NCI-H526 treated with DMSO at 0.1 percent for 48 hours (cell line): ENCODE measurements at places on chromosomes 7 and 10.

DNA sequence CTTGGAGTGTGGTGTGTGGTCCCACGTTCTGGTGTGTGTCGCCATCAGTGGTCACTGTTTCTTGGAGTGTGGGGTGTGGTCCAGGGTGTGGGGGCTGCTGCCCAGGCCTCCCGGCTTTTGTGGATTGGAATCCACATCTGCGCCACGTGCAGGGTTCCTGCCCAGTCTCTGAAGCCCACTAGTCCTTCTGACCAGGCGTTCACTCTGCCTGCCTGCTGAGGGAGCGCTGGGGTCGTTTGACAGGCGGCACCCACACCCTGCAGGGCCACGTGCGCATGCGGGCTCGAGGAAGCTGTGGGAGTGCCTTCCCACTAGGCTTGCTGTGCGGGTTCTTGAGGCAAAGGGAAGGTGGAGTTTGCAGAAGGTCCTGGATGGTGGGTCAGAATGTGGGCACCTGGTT lies 51.4 kb downstream of the INPP5A start:
- no peak for DNase-seq

DNA sequence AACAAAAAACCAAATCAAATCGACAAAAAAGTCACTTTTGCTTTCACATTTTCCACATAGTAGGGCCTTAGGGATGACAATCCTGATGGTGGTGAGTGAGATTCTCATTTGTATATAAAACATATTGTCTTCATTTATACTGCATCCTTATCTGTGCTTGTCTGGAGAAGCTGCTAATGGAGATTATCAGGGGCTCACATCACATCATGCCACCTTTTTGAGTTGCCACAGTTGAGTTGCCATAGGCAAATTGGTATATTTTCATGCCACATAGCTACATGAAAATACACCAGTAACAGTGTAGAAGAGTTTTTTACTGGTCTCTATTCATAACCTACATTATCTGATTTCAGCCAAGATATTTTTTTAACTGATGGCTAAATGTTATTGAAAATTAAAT lies 85.3 kb downstream of the CNTNAP2 start:
- DNase-seq: no peak

GRCh38 chr10:32411797-32412498 lies 34.0 kb upstream of the CCDC7 start:
- DNase-seq: no peak

DNA sequence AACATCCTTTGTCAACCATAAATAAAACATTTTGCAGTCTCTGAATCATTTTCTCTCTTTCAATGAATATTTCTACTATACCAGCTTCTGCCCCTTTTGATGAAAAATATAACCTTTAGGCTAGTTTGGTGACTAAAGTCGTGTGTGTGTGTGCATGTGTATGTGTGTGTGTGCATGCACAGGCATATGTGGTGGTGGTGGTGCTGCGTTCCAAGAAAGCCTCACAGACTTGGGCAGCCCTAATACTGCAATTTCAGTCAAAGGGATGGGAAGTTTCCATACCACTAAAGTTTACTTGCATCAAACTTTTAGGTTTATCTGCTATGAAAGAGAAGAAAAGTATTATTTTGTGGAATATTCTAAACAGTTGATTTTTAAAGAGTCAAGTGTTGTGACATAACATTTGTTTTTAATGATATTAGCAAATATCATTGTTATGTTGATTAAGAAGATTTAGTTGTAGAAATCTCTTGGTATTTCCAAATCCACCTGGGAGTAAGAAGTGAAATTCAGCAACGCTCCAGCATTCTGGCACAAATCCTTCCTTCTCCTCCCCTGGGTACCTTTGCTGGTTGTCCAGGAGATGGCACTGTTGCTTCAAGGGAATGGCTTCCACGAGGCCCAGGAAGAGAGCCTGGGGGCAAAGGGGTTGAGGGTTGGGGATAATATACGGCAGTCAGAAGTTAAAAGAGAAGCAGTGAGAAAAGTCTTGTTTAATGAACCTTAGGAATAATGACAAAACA lies 41.5 kb downstream of the ASB4 start:
- peak; percentile 27 for DNase-seq

DNA sequence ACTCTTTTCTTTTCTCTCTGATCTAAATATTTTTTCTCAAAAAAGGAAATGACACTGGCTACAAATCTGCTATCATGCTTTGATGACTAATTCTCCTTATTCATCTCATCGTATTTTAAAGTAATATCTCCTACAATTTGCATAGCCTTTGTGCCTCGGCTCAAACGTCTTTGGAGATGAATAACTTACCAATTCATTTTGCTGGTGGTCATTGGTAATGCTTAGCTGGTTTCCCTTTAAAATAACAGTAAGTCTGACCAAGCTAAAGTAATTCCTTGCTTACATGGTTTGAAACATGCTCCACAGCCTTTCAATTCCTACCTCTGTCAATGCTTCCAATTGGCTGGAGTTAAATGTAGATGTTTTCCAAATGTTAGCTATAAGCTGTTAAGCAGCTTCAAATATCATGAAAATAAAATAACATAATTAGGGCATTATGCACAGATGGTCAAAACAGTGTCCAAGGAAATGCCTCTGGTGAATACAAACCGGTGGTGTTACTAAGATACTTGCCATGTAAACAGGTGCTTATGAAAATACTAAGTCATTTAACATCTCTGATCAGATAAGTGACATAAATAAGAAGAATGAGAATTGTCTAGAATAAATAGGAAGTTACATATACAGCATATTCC lies 435.0 kb downstream of the POM121L12 start:
- DNase-seq: no peak

- no peak for DNase-seq
These were observed 204.1 kb downstream of the PHF14 start for GRCh38 chr7:11177793-11178192.

GRCh38 chr7:112132051-112132694 lies 74.0 kb downstream of the DOCK4 start:
- no peak for DNase-seq

DNA sequence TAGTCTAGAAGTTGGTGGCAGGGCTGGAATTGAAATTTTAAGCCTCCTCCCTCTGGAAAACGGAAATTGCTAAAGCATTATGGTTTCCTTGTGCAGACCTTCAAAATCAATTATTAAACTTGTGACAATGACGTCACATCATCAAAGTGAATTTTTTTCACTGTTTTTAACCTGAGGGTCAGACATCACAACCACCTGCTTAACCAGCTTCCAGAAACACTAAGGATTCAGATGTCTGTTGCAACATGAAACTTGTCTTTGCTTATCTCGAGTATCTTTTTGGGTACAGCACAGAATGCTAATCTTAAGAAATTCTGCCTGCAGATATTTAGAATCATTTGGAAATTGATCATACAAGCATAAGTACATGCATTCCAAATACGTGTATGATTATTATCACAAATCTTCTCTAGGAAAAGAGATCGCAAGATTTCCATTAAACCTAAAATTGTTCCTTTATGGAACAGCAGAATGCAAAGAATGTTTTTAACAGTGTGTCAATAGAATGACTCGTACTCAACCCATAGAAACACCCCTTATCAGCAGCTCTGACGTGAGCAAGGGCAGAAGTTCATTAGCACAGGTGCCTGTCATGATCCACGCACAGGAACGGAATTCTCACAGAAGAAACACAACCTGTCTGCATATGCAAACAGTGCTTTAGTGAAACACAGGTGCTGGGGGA lies 4.1 kb upstream of the GTPBP4 start:
- no peak for DNase-seq

DNA sequence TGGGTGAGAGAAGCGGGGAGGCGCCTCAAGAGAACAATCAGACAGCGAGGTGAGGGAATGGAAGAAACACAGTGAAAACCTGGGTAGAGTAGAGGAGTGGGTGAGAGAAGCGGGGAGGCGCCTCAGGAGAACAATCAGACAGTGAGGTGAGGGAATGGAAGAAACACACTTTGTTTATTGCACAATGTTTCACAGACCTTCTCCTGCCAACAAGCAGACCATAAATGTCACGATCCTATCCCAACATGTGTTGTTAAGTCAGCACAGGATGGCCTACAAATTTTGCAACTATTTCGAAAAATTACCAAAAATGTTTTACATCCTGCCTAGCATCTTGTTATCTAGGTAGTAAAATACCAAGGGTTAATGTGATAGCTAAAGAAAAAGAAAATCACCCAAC lies 115.3 kb downstream of the JAZF1 start:
- no peak for DNase-seq

GRCh38 chr10:44662051-44662450 lies 249.1 kb upstream of the TMEM72 start:
- DNase-seq: no peak

DNA sequence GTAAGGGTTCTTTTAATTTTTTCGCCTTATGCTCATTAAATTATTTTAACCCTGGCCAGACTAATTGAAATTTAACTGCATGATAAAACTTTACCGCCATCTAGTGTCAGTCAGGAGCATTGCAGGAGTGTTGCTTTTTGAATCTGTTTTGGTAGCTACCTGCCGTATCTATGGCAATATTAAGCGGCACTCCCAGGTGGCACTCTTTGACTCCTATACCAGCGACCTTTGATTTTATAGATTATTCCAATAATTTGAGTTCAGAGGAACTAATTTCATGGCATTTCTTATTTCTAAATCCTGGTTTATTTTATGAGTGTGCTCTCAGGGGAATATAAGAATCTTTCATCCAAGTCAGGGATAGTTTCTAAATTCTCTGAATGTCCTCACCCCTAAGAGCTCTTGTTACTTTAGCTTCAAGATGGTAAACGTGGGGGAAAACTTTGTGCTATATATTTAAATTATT lies 198.9 kb downstream of the REEP3 start:
- DNase-seq: peak; percentile 16

DNA sequence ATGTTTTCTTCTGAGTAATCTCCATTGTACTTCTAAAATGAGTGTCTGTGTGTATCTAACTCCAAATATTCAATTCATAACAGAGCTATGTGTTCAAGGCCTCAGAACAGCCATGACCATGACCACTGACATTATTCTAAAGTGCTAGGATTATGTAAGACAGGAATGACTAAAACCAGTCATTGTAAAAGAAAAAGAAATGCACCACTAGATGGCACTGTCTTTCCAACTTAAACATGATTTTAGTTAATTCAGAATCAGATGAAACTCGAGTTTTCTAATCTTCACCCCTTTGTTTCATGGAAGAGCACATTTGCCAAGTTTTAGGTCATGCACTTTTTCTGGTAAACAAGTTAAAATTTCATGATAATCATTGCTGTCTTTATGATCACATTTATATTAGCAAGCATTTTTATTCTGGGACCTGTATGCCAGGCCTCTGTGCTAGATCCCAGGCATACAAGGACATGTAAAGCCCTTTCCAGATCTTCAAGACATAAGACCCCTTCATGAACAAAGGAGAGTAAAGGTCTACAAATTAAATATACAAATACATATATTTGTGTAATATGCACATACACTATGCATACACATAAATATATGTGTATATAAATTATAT lies 26.1 kb upstream of the RSU1 start:
- peak; percentile 25 for DNase-seq

GRCh38 chr10:66625709-66626590 lies 299.9 kb upstream of the LRRTM3 start:
- no peak for DNase-seq

DNA sequence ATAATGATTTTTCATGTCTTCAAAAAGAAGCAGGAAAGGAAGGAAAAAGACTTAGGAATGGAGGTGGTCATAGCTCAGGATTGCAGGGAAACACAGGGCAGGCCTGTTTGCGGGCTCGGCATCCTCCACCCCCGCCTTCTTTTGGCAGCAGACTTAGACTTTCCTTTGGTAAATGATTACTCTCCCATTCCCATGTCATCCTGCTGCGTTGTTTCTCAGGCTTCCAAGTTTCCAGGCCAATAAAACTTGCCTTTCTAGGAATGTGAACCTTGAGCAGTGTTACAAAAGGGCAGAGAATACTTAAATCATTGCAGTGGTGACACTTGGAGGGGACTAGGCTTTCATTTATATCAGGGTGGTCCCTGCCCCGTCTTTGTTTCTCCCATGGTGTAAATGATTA lies 34.0 kb upstream of the DGKB start:
- DNase-seq: no peak

- DNase-seq: no peak
These were observed 1.0 kb downstream of the BEND7 start for GRCh38 chr10:13527864-13528122.

- DNase-seq: no peak
These were observed 3.2 kb downstream of the AMZ1 start for GRCh38 chr7:2691011-2691707.

- DNase-seq: no peak
These were observed 134.8 kb downstream of the CUL2 start for GRCh38 chr10:34955391-34955790.

DNA sequence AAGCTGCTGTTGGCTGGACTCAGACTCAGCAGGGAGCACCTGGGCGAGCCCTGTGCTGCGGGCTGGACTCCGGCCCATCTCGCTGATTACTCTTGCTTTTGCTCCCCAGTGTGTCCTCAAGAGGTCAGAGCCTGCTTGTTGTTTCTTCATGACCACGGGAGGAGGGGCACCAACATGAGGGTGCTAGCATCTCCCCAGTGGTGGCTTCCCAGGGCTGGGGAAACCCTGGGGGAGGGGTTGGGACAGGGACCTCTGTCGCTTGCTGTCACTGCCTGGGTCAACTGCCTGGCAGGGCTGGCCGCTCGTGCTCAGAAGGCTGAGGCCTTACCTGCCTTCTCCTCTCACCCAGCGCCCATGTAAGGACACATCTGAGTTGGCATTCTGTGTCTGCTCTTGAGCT lies 152.3 kb upstream of the SHH start:
- DNase-seq: no peak

DNA sequence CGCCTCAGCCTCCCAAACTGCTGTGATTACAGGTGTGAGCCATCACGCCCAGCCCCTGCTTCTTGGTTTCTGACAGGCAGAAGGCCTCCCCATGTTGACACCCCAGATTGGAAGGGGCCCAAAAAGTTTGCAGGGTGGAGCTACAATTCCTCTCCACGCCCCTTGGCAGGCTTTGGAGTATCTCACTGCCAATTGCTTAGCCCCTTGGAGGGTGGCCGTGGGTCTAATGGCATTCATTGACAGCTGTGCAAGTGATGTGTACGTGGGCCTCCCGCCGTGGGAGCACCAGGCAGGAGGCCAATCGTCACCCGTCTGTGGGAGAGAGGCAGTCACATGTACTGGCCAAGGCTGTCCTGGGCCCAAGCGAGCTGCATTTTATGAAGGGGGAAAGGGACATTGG lies 73.7 kb upstream of the PPIF start:
- DNase-seq: no peak

DNA sequence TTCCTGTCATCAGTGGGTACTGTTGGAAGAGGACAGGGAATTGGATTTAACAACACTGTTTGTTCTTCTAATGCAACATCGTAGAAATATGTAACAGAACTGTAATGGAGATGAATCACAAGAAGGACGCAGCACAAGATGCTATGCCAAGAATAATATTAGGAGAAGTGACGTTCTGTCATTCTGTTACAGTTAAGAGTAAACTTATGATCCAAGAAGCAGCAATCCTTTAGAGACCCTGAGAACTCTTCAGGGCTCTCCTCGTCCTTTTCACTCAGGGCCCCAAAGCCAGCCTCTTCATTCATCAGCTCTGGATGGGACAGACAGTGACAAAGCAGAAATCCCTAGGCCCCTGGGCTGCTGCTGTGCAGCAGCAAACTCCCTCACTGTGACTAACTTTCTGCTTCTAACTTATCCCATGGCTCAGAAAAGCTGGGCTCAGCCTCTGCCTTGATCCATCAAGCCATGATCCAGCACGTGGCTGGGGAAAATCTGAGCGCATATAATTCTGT lies 8.7 kb upstream of the IL6 start:
- DNase-seq: no peak
